ENCODE measurements at places on chromosomes 11 and 22.

DNA sequence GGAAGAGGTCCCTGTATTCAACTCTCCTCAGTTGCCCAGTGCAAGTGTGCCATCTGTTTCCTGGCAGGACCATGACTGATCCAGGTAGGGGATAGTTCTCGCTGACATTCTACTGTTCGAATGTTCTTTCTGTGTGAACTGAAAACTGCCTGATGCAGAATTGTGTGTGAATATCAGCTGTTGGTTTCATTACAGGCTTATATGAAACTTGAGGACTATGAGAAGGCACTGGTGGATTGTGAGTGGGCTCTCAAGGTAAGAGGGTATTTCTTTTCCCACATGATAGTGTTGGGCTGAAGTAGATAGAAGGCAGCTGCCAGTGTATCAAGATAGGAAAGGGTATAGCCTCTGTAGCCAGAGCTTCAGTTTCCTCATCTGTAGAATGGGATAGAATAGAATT, 15.3 kb downstream of the TTC12 start:
- DNase-seq, result no peak

DNA sequence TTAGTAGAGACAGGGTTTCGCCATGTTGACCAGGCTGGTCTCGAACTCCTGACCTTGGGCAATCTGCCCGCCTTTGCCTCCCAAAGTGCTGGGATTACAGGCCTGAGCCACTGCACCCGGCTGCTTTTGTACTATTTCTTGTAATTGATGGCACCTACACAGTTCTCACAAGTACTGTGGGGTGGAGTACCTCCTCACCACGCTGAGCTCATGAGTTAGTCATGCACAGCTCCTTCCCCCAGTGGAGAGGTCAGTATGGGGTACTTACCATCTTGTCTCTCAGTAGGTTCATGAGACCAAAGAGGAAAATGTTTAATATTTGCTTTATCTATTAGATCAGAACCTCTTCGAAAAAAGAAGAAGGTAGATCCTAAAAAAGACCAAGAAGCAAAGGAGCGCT, 2.1 kb downstream of the MRPL40 start:
- no peak for DNase-seq

- DNase-seq, result no peak
Measured at GRCh38 chr11:41963406-41963805, 504.0 kb upstream of the LRRC4C start.

GRCh38 chr11:100730266-100730665, 43.2 kb downstream of the ARHGAP42 start:
- DNase-seq, result no peak

DNA sequence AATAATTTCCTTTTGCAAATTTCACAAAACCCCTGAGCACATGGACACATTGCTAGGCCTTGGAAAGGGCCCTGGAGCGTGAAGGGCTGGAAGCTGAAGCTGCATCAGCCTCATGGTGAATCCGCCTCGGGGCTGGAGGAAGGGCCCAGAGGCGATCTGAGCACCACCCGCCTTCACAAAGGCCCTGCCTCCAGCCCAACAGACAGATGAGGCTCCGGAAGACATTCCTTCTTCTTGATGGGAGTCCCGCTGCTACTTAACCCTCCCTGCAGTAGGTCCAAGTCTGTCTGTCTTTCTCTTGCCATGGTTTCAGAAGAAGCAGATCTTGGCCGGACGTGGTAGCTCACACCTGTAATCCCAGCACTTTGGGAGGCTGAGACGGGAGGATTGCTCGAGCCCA, 16.5 kb downstream of the ARRB1 start:
- DNase-seq, result no peak

GRCh38 chr22:49022816-49023160, 804.9 kb downstream of the BRD1 start:
- no peak for DNase-seq

DNA sequence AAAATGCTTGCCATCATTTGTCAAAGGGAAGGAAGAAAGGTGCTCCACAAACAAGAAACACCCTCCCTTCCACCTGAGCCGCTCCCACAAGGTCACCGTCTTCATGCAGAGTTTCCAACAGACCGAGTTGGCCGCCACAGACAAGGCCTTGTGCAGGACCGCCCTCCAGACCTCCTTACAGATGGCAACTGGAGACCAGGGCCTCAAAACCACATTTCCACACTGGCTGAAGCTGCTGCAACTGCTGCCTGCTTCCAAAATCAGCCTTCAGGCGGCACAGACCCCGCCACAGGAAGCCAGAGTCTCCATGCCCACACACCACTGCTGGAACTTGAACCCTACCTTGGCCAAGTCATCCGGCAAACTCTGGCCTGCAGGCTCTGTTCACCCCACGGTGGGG, 6.3 kb downstream of the DEAF1 start:
- no peak for DNase-seq

DNA sequence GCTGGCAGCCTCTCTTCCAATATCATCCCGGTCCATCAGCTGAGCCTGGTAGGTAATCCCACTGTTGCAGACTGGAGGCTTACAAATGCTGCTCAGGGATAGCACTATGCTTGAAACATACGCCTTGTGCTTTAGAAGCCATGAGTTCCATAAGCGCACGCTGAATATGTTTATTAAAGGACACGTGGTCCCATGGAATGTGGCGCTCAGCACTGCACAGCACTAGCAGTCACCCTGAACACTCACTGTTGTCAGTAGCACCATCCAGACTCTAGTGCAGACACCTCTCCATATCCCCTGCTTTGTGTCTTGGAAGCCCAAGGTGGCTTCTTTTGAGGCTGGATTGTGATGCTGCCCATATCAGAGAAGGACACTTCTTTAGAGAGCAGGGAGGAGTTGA, 120.9 kb downstream of the MAML2 start:
- DNase-seq, result no peak

DNA sequence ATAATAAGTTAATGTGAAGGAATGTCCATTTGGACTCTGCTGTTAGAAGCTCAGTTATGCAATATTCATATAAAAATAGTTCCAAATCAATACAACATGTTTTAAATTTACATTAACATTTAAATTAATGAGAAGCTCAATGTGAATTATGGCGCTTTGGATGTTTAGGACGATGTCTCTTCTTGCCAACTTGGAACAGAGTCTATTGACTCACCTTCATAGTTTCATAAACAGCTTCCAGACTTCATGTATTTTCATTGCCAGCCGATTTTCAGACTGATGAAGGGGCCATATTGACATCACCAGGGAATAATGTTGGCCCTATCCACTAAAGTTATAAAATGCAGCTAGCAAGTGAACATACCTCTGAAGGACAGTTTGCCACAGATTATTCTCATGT, 1136.2 kb downstream of the LRRC4C start:
- DNase-seq, result no peak

DNA sequence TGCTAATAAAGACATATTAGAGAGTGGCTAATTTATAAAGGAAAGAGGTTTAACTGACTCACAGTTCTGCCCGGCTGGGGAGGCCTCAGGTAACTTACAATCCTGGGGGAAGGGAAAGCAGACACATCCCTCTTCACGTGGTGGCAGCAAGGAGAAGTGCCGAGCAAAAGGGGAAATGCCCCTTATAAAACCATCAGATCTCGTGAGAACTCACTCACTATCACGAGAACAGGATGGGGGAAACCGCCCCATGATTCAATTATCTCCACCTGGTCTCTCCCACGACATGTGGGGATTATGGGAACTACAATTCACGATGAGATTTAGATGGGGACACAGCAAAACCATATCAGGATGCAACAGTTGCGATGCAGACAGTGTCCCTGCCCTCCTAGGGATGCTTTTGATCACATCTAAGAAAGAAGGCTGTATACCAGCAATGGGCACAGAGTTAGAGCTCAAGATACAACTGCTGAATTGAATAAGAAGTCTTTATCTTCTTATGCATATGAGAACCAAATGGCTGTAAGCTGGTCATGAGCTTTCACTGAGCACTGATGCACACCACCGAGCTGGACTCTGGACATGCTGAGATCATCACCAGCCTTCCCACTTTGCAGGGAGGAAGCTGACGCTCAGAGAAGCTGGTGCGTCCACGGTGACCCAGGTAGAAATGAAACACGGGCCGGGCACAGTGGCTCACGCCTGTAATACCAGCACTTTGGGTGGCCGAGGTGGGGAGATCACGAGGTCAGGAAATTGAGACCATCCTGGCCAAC, 255.2 kb downstream of the MN1 start:
- no peak for DNase-seq

DNA sequence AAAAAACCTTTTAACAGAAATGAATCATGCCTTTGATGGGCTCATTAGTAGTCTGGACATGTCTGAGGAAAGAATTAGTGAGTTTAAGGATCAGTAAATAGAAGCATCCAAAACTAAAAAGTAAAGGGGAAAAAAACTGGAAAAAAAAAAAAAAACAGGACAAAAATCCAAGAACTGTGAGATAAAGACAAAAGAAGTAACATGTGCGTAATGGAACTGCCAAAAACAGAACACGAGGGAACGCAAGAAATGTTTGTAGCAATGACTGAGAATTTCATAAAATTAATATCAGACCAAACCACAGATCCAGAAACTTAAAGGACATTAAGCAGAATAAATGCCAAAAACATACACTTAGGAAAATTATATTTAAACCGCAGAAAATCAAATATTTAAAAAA, 77.4 kb downstream of the MS4A13 start:
- DNase-seq, result no peak

- DNase-seq, result peak; percentile 88
Measured at GRCh38 chr11:67382276-67383136, 9.1 kb upstream of the CLCF1 start.

GRCh38 chr11:69209038-69209350, 53.3 kb downstream of the SMIM38 start:
- DNase-seq, result no peak

DNA sequence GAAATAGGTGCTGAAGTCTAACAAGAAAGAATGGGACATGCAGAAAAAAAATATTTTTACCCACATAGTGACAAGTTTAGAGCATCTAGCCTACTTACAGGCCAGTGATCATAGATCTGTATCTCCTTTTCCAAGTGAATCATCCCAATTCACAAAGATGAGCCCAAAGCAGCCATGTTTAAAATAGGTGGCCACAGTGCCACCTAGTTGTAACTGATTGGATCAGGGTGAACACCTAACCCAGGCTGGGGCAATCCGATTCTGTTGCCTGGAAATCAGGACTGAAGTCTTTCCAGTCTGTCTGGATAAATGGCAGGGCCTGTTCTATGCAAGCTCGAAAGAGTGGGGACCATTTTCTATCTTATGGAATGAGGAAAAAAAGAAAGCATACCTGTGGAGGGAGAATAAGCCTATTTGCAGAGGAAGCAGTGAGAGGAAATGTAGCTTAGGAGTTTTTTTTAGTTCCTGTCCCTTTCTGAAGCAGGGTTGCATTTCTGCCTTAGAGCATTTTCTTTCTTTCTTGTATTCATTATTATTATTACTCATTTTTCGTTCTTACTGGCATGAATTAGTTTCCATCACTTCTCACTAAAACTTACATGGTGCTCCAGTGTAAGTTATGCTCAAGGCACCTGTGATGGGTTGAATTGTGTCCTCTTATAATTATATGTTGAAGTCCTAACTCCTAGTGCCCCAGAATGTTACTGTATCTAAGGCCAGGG, 113.2 kb upstream of the RAG2 start:
- DNase-seq, result no peak

GRCh38 chr22:48099251-48099650, 1336.8 kb downstream of the TBC1D22A start:
- no peak for DNase-seq

- DNase-seq, result no peak
Measured at GRCh38 chr11:11071486-11071885, 213.6 kb upstream of the ZBED5 start.

GRCh38 chr22:20887375-20887774, 28.6 kb downstream of the SNAP29 start:
- no peak for DNase-seq

DNA sequence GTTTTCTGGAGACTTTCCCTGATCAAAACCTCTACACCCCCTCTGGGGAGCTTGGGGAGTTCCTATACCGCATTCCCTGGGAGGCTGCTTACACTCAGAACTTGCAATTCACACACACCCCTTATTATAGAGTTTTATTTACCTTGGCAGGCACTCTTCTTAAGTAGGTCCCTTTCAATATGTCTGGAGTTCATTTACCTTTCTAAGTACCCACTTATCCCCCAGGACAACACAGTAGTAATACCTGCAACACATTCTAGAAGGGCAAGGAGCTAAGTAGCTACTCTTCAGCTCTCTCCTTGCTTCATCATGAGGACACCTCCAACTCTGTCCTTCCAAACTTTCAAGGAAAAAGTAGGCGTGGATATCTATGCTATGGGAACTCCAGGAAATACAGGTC, 127.8 kb upstream of the ANO3 start:
- DNase-seq, result no peak

- no peak for DNase-seq
Measured at GRCh38 chr22:31193092-31193491, 19.0 kb upstream of the LIMK2 start.

DNA sequence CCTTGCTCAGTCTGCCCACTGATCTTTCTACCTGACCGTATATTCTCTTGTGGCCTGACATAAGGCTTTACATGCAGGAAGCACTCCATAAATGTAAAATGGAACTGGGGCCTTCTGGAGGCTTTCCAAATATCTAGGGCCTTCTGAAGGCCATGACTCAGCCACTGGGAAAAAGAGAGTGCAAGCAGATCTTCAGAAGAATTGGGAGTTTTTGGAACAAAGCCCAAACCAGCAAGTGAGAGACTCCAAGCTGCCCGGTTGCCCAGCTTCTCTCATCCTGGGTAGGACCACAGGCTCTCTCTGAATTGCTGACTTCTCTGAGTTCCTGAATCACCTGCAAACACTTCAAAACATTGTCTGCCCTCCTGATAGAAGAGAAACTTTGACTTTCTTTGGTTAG, 107.9 kb upstream of the BMAL1 start:
- no peak for DNase-seq

Measured in CD4-positive, alpha-beta T cell treated with Interleukin-12 subunit alpha and Interleukin-12 subunit beta, for 1 hour (primary cell).